ENCODE measurements at places on chromosomes 12 and 14.
A peak's percentile ranks its signal among the peaks of the same experiment; 100 is the strongest.

GRCh38 chr14:21016413-21017190 lies 8.3 kb downstream of the NDRG2 start:
- DNase-seq: no peak

DNA sequence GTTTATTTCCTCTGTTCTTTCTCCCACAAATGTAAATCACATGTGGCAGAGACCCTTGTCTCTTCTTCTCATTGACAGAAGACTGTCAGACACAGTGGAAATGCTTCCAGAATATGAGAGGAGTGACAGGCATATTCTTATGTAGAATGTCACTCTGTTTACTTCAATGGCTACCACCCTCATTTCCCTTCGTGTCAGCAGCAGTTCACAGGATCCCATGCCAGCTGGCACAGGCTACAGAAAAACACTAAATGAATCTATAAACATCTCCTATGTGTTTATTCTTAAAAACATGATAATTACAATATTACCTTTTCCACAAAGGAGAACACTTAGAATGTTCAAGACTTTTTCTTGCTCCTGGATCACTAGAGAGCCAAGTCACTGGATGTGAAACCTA lies 183.8 kb upstream of the CNTN1 start:
- no peak for DNase-seq

DNA sequence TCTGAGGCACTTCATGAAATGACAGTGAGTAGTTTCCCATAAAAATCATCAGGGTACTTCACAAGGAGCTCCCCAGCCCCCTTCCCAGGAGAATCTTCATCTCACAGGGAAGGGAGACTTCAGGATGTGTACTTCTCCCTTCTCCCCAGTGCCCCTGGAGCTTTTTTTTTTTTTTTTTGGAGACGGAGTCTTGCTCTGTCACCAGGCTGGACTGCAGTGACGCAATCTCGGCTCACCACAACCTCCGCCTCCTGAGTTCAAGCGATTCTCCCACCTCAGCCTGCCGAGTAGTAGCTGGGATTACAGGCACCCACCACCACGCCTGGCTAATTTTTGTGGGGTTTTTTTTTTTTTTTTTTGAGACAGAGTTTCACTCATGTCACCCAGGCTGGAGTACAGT lies 10.4 kb downstream of the ITPK1 start:
- DNase-seq: no peak

GRCh38 chr12:5716201-5716600 lies 228.9 kb downstream of the ANO2 start:
- no peak for DNase-seq

GRCh38 chr12:112711026-112711425 lies 80.5 kb upstream of the RPH3A start:
- no peak for DNase-seq

- no peak for DNase-seq
Measured at GRCh38 chr12:15038137-15038536, 65.3 kb downstream of the PDE6H start.

- no peak for DNase-seq
Measured at GRCh38 chr14:51327376-51327775, 87.3 kb downstream of the TMX1 start.

DNA sequence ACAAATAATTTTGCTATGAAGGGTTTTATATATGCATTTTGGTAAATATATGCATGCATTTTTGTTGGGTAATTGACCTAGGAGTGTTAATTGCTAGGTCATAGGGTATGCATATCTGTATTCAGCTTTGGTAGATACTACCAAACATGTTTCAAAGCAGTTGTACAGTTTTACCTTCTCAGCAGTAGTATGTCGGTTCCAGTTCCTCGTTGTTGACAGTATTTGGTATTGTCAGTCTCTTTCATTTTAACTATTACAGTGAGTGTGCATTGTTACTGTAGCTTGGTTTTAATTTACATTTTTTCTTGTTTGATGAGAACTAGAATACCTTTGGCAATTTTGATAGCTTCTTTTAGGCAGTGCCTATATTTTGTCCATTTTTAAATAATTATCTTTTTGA lies 98.9 kb downstream of the ARID2 start:
- no peak for DNase-seq

DNA sequence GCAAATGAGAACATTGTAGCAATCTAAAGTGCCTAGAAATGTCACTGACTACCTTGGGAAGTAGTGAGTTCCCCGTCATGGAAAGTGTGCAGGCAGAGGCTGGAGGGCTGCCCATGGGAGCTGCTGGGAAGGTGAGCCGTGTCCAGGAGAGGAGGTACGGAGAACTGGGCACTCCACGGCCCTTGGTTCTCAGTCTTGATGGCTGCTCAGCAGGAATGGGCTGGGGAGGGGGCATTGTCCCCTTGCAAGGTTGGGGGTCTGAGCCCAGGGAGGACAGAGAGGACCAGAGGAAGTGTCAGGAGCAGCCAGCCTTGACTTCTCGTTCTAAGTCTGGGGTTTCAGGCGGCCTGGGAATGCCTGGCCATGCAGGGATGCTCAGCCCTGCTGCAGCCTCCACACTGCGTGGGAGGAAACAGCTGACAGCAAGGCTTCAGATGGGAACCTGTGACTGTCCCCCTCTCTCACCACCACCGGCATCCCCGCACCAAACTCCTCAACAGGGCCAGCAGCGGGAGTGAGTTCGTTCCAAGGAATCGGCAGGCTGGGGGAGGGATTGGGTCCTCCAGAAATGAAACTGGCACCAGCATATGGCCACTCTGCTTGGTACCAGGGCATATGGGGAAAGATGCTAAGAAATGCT lies 140.2 kb downstream of the BCL11B start:
- peak; percentile 11 for DNase-seq

DNA sequence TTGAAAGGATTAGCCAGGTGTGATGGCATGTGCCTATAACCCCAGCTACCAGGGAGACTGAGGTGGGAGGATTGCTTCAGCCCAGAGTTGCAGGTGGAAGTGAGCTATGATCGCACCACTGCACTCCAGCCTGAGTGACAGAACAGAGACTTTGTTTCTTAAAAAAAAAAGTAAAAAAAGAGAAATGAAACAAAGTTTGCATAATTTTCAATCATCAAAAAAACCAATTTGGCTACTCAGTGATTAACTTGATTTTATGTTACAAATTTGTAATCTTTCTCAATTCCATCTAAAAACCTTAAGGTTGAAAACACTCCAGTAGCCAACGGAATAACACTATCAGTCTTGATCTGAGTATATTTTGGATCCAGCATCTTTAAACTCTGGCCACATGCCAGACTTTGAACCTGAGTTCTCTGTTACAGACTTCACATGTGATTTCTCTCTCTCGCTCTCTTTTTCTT lies 12.6 kb upstream of the DENND5B start:
- no peak for DNase-seq

GRCh38 chr14:35362911-35363374 lies 41.6 kb downstream of the NFKBIA start:
- DNase-seq: no peak

DNA sequence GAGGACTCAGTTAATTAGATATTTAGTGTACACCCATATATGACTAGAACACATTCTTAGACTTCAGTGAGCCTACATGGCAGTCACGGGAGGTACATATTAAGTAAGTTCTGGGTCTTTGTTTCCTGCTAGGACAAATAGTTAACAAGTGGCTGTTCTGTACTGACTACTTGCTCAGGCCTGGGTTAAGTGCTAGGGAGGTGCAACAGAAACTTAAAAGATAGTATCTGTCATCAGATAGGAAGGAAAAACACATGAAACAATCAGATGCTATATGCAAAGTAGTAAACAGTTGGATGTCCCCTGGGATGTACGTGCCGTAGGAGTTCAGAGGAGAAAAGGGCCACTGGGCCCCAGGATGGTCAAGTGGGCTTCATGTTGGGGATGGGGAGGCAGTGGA lies 59.5 kb downstream of the SLC4A8 start:
- DNase-seq: no peak

DNA sequence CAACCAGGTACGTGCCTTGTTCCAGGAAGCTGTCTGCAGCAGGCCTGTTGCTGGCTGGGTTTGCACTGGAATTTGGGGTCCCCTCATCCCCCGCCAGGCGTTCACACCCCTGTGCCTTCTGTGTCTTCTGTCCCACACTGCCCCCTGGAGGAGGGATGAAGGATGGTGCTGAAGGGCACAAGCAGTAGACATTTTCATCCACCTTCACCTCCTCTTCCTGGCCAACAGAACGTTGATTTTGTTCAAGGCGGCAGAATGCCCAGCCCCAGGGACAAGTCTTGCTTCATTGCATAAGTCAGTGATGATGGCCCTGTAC lies 122.1 kb downstream of the CALM1 start:
- DNase-seq: peak; percentile 45

DNA sequence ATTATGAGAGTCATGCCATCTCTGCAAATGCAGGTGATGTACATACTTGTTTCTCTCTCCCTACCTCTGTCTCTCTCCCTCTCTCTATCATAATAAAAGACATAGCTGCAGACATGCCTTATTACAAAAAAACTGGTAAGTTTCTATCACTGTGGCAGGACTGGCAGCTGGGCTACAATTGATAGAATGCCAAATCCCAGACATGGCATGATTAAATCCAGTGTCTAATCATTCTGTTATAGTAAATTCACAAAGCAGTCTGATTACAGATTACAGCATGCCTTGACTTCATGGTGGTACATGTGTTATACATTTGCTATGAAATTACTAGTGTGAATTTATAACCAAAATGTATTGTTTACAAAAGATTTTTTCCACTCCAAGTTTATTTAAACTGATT lies 854.7 kb downstream of the TMTC2 start:
- no peak for DNase-seq

DNA sequence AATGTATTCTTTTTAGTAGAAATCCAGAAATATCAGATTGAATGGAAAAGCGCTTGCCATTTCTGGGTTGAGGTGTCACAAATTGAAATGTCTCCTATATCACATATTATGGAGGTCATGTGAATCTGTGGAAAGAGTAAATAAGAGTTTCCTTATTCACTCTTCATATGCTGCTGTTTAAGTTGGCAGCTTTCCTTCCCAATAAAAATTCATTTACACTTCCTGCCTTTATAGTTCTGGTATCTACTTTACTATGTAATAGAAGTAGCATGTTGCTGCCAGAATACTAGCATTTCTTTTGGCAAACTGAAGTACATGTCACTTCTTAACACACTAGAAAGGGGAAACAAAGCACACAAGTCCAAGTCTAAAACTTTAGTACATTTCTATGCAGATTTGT lies 60.8 kb downstream of the SDR9C7 start:
- no peak for DNase-seq

- no peak for DNase-seq
Measured at GRCh38 chr12:109147954-109148353, 31.6 kb downstream of the ACACB start.

GRCh38 chr14:104108570-104109541 lies 23.4 kb downstream of the ASPG start:
- peak; percentile 13 for DNase-seq

GRCh38 chr12:65998536-65999530 lies 131.7 kb downstream of the LLPH start:
- no peak for DNase-seq

- no peak for DNase-seq
Measured at GRCh38 chr12:113900716-113901115, 65.4 kb downstream of the RBM19 start.

GRCh38 chr14:50957296-50957695 lies 13.0 kb upstream of the PYGL start:
- DNase-seq: no peak

GRCh38 chr12:66984962-66985361 lies 284.2 kb upstream of the CAND1 start:
- DNase-seq: no peak

DNA sequence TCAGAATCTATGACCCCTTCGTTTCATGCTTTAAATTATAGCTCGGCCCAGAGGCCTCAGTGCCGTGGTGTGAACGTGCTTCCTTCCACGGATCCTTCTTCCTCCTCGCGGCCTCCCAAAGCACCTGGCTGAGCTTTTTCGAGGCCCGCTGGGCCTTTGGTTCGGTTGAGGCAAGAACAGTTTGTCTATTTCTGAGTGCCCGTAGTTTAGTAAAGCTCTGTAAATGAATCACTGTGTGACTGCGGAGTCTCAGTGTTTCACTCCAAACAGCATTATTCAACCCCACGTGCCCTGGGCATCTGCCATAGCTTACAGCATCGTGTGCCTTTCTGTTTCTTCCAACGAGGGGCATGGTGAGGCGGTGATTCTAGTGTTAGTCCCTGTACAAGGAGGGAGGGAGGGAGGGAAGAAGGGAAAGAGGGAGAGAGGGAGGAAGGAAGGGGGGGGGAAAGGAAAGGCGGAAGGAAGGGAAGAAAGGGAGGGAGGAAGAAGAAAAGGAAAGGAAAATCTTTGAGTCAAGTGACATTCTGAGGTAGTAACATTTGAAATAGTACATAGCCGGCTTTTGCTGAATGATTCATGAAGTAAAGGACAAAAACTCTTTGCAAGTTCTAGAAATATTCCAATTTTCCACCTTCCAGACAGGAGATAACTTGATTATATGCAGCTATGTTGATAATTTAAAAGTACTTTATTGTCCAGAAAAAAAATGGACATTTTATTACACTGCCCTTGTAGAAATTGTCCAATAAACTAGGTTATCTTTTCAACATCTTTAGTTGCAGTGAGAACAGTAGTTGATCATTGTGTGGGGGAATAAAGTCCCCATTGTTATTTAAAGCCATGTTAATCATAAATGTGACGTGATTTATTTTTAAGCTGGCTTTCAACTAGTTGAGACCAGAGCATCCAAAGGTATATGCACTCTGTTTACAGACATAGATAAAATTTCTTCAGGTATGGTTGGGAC lies 1.2 kb upstream of the TRIM9 start:
- DNase-seq: peak; percentile 22

- no peak for DNase-seq
Measured at GRCh38 chr14:78162202-78162601, 8.0 kb upstream of the NRXN3 start.

- no peak for DNase-seq
Measured at GRCh38 chr14:75521415-75522199, 662 bp upstream of the BATF start.

DNA sequence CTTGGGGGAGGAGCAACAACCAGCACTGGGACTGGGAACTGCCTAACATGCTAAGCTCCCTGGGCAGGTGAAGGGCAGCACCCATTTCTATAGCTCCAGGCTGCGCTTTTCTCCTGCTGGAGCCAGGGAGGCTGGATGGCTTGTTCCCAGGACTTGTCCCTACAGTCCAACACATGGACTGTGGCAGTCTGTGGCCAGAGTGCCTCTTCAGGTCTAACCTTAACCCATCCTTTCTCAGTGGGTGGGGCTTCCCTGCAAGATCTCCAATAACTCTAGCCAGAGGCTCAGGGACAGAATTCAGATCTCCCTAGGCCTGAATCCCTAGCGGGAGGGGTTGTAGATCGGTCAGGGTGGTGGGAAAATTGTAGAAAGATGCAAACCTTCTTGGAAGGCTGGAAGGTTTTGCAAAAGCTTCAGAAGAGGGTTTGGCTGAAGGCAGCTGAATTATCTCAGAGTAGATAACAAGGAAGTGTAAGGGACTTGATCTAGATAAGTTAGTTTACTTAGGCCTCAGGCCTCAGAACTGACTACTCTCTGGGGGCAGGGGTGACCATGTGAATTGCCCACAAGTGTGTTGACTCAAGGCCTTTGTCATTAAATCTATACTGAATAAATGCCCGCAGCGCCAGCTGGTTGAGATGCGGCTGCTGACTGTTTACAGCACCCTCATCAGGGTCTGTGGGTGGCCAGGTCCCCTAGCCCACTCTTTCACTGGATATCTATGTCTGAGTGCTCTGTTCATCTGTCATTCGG lies 60.7 kb downstream of the SSPN start:
- DNase-seq: no peak

- DNase-seq: no peak
Measured at GRCh38 chr12:26425587-26426260, 230.4 kb downstream of the SSPN start.
